EH (cell line): ENCODE measurements at places on chromosomes 1 and 21.

GRCh38 chr1:243343970-243344937, 88.4 kb downstream of the SDCCAG8 start:
- DNase-seq, result peak; percentile 46

DNA sequence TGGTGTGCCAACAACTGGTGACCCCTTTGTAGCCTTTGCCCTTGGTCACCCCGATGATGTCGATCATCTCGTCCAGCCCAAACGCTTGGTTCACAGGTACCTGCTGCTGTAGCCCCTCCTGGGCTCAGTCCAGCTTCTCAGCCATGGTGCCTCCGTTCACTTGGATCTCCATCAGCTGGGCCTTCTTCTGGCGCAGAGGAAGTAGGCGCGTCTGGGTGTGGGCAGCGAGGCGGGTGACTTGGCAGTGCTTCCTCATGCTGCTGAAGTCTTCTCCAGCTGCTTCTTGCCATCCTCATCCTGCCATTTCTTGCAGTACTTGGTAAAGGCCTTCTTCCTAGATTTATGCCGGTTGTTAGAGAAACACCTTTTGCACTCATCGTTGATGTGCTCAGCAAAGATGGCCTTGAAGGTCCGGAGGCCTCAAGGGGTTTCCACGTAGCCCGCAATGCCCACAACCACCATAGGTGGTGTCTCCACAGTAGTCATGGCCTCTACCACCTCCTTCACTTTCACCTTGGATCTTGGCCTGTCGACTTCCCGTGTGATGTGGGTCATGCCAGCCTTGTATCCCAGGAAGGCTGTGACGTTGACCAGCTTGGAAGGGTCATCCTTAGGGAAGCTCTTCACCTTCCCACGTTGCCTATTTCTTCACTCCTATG, 13.0 kb downstream of the DOP1B start:
- DNase-seq, result no peak

GRCh38 chr21:35529171-35529863, 480.2 kb upstream of the RUNX1 start:
- peak; percentile 47 for DNase-seq

GRCh38 chr21:27535188-27535587, 568.3 kb upstream of the ADAMTS5 start:
- no peak for DNase-seq

DNA sequence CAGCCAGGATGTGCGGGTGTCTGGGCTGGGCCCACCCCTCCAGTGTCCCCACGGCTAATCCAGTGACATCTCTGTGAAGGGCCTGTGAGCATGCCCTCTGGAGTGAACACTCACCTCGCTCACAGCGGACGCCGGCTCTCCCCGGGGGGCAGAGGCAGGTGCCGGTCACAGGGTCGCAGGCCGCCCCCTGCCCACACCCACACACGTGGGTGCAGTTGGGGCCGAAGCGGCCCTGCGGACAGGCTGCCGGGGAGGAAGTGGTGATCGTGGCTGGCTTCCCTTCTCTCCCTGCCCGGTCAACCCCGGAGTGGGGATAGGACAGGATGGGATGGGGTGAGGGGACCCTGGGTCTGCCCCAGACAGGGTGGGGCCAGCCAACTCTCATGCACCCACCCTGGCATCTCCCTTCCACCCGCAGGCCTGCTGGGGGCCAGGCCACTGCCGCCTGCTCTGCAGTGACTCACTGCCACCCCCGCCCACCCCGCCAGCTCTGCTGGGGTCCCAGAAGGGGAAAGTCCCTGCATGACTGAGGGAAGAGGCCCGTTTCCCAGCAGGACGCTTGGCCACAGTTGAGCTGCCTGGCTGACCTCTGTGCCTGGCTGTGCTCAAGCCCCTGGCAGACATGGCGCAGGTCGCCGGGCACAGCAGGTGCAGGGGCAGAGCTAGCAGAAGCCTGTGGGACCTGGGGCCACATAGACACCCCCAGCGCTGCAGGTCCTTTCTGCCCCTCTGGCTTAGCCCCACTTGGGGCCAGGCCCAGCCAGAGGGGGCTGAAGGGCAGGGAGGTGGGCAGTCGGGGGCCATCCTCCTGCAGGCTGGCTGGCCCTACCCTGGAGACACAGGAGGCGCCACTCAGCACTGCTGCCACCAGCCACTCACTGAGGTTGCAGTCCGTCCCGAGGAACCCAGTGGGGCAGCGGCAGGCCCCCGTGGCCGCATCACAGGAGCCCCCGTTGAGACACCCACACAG, 41.6 kb downstream of the ARHGEF16 start:
- DNase-seq, result peak; percentile 65

DNA sequence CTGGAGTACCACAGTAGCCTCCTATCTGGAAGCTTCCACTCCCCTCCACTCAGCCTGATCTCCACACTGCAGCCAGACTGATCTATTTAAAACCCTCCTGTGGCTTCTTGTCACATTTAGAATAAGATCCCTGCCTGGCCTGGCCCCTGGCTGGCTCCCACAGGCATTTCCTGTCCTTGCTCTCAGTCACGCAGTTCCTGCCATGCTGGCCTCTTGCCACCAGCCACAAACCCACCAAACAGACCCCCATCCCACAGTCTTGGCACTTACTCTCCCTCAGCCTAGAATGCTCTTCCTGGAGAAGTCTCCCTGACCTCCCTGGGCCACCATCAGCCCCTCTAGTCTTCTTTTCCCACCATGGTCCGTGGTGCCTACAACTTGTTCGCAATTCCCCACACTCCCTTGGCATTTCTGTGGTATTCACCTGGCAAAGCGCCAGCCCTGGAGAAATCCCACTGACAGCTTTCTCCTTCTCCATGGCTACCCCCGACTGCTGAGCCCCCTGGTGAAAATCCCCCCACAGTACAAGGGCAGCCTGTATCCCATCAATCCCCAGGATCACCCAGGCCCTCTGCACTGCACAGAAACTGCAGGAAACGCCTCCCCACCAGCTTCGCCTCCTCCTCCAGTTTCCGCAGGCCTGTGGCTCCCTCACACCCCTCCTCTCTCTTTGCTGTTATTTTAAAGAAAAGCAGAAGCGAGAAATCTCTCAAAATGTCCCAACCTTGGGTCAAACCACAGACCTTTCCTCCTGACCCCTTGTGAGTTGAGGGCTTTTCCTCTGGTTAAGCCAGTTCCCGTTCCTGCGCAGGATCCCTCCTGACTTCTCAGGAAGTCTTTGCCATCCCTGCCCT, 94.5 kb downstream of the SYT2 start:
- DNase-seq, result peak; percentile 92

- DNase-seq, result no peak
Observed at GRCh38 chr21:18772897-18773296, 369.3 kb upstream of the TMPRSS15 start.

DNA sequence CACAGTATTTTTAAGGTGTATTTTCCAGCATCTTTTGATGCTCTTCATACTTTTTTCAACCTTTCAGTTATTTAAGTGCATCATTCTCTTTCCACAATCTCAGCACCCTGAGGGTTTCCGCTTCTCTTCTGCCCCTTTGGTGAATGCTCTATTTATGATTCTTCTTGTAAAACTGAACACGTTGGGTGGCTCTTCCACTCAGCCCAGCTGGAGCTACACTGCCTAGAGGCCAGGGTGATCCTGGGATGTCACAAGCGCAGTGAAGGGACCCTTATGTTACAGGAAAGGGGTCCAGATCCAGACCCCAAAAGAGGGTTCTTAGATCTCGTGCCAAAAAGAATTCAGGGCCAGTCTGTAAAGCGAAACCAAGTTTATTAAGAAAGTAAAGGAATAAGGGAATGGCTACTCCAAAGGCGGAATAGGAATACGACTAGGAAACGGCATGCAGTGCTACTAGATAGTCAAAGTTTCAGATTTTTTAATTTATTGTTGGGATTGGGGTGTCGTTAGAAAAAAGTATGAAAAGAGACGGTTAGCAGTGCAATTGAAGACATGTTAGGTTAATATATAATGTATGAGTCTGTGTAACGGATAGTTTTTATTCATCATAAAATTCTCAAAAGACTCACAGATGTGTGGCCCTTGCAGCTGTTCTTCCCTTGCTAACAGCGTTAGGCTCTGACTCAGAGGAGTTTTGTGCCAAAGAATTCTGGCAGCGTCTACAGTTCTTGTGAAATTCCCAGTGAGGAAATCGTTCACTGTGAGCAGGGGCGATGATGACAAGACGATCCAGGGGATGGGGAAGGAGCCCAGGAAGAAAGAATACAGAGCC, 14.4 kb upstream of the ERVH48-1 start:
- DNase-seq, result peak; percentile 96

DNA sequence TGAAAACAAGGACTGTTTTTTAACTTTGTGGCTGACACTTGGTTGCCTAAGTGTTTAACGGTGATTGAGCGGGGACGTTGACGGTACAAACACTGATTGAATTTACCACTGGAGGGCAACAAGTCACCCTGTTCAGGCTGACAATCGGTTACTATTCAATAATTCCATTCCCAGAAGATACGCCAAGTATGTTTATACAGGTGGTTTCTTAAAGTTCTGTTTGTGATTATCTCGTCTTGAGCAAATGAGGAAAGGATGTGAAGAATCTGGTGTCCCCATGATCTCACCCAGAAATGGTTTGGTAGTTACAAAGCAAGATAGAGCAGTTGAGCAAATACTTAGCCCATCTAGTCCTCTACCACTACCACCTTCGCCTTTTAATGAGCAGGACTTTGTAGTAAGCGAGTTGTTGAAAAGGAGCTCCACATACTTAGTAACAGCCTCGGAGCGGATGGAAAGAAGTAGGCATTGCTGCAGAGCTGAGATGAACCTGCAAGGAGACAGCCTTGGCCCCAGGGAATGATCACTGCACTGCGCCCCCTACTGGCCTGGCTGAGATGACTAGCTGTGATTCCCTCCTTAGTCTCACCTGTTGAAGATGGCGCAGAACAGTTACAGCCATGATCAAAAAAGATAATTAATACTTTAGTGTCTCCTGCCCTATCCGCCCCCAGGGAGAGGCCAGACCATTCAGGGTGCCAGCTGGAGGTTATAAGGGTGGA, 36.3 kb downstream of the IFNAR1 start:
- DNase-seq, result peak; percentile 83

DNA sequence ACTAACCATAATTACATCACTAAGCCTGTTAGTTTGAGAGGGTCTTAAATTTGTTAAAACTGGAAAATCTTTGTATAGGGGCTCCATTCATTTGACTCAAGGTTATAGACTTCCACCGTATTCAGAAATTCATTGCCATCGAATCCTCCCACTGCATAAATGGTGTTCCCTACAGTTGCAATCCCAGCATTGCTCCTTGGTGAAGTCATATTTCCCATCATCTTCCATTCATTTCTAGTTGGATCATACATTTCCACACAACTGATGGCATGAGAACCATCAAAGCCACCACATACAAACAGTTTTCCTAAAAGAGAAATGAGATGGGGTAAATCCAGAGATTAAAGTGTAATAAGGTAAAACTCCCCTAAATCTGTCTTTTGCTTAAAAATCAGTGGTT, 19.1 kb downstream of the IVNS1ABP start:
- peak; percentile 60 for DNase-seq

- no peak for DNase-seq
Observed at GRCh38 chr1:10776190-10776905, 20.1 kb downstream of the CASZ1 start.

GRCh38 chr1:237070519-237070918, 28.5 kb downstream of the RYR2 start:
- no peak for DNase-seq

DNA sequence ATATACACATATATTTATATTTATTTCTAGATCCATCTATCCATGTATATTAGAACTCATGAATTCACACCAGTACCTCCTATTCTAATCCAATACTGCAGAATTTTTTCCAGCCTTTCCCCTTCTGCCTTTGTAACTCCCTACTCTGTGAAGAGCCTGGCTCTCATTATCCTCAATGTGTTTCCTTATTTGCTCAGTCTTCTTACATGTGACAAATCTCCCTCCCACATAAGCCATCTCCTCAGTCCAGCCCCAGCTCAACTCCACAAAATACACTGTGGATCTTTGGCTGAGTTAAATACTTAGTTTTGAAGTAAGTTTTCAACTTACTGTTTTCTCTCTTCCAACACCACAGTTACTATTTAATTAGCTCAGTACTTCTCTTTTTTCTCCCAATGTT, 45.7 kb downstream of the ATP5PO start:
- no peak for DNase-seq
